ENCODE measurements at places on chromosomes 6 and 20.

DNA sequence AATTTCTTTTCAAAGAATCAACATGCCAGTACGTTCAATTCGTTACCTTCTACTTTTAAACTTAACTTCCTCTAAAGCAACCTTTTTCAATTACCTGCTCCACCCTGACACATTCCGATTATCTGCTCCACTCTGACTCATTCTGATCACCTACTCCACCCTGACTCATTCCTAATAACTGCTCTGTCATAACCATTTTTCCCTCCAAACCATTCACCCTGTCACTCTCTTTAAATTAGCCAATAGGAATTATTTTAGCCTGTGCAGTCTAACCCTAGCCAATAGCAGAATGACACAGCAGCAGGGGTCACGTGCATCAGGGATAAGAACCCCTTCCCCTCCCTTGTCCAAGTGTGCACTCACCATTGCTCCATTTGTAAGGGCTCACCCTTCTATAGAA, 557.4 kb upstream of the EYS start:
- DNase-seq = no peak

DNA sequence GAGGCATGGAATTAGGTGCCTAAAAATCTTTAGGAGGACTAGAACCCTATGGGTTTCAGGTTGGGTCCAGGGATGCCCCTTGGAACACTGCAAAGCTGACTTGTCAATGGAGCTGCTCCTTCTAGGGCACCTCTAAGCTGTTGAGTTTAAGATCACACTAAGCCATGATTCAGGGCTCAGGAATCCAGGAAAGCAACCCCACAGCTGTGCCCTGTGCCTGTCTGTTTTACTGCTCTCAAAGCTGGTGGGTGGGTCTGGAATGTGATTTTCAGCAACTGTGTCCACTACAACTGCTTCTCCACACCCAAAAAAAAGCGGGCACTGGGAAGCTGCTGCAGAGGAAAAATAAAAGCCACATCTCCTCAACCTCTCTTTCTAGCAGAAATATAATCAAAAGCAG, 310.4 kb upstream of the MOCS1 start:
- DNase-seq = no peak

DNA sequence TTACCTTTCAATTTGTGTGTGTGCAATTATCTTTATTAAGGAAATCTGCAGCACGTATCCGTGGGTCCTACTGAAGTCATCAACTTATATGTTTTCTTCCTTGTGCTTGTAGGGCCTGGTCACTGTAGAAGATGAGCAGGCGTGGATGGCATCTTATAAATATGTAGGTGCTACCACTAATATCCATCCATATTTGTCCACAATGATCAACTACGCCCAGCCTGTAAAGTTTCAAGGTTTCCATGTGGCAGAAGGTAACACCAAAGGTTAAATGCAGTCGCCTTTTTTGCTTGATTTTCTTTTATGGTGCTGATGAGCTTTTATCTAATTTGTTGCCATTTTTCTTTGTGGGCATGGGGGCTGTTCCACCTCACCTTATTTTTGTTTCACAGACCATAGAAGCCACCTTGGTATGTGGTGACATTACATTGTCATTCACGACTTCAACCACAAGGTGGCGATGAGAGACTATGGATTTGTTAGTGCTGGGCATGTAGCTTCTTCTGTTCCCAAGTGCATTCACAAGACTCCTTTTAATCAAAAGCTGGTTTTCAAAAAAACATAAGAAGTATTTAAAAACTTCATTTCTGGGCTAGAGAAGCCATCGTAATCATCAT, 106.5 kb upstream of the LAMP5 start:
- DNase-seq = peak; percentile 42

DNA sequence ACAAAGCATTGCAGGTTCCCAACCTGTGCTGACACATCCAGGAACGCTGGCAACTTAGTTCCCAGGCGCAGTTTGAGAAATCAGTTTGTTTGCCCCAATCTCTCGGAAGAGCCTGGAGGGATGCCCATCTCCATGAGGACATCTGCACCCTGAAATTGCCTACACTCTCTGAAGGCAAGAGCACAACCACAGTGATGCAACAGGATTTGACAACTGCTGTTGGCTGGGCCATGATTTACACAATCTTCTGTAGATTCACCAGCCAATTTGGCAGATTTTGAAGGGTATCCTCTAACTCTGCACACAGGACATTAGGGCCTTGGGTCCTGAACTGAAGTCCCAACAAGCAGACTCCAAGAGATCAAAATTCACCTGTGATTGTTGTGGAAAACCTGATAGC, 3.4 kb downstream of the APMAP start:
- no peak for DNase-seq

GRCh38 chr20:57672164-57672563, 37.7 kb downstream of the PMEPA1 start:
- DNase-seq = no peak
